ENCODE measurements at places on chromosomes 3 and 15.

DNA sequence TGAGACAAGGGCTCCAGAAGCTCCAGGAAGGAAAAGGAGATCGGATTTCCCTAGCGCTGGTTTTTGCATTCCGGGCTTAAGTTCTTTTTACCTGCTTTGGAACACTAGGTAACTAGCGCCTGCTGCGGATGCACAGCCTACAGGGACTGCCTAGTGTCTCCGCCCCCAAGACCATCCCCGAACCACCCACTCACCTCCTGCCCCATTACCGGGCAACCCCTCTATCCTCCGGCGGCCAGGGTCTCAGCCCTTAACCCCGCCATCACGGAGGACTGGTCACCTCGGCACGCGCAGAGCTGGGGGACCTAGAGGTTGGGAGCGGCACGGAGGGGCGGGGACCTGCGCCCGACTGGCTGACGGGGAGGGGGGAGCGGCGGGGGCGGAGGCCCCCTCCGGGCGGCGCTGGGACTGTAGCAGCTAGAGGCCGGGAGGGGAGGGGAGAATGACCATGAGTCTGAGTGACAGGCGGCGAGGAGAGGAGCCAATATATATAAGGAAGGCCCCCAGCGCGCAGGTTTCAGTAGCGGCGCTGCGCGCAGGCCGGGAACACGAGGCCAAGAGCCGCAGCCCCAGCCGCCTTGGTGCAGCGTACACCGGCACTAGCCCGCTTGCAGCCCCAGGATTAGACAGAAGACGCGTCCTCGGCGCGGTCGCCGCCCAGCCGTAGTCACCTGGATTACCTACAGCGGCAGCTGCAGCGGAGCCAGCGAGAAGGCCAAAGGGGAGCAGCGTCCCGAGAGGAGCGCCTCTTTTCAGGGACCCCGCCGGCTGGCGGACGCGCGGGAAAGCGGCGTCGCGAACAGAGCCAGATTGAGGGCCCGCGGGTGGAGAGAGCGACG, at the start of gene DLL4:
DLL4 (plus strand) TSS at position 520 of the 839 bp plus-strand sequence. CDS start 329 bp downstream, outside the sequence.
- DNase-seq: peak; percentile 94

DNA sequence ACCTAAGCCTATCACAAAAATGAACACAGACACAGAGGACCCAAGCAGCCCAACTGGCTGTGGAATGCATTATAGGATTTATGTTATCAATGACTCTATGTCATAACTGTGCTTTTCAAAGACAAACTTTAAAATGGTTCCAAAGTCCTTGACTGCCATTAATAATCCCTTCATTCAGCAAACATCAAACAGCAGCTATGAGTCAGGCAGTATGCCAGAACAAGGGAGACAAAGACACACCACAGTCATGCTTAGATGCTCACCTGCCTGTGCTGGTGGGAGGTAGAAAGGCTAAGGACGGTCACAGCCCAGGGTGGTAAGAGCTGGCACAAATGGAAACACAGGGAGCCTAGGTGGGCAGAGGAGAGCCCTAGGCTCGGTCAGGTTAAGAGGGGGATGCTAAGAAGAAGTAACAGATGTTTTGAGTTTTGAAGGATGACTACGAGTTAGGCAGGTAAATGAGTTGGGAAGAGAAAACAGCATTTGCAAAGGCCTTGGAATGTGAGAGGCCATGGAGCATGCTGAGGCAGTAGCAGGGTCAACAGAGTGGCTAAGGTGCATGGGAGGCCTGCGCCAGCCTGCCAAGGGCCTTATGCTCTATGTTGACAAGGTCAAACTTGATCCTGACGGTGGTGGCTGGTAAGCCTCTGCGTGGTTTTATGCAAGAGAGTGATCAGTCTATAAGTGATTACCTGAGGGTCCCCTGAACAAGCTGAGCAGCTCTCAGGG, 23.0 kb downstream of the NMNAT3 start:
- no peak for DNase-seq

DNA sequence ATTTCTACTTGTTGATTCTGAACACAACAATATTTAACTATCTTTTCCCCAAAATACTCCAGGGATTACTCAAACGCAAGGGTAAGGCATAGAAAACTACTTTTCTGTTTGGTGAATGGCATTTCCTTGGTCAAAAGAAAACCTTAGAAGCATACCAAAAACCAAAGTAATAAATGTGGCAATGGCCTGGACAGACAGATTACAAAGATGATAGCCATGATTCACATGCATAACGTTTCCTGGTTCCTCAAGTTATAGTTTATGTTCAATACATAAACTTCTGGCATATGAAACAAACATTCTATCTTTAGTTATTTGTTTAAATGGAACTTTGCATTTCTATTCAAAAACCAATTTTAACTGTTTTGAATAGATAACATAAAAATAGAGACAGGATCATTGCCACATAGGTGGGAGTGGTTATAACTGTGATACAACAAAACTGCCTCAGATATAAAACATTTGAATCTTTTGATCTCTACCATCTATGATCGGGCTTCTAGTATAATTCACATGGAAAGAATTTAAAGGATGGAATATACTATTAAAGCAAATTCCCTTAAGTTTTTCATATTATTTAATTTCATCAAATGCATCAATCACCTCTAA, 32.1 kb downstream of the FOXP1 start:
- no peak for DNase-seq

DNA sequence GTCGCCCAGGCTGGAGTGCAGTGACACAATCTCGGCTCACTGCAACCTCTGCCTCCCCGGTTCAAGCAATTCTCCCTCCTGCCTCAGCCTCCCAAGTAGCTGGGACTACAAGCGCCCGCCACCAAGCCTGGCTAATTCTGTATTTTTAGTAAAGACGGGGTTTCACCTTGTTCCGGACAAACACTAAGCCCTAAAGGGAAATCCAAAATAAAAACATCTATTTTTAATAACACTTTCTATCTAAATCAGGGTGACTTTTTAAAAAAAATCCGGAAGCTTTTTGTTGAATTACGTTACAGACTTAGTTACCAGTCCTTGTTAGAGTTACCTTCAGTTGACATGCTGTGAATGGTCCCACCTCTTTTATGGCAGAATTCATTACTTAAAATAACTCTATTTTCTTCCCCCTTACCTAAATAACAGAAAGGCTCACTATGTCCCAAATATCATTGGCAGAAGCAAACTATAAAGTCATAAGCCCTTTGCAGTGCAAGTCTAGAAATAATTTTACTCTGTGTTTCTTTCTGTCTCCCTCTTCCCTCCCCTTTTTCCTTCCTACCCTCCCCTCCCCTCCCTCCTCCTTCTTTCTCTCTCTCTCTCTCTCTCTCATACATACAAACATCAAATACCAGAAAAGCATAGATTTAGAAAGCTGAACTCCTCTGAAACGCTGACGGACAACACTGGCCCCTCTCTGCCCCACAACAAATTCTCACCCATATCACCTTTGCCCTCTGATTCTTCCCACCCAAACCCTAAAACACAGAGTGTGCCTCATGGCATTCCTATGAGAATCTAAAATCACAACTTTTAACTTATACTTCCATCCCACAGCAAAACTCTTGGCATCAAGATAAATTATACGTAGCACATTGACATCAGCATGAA, 18.3 kb downstream of the THBS1 start:
- no peak for DNase-seq

DNA sequence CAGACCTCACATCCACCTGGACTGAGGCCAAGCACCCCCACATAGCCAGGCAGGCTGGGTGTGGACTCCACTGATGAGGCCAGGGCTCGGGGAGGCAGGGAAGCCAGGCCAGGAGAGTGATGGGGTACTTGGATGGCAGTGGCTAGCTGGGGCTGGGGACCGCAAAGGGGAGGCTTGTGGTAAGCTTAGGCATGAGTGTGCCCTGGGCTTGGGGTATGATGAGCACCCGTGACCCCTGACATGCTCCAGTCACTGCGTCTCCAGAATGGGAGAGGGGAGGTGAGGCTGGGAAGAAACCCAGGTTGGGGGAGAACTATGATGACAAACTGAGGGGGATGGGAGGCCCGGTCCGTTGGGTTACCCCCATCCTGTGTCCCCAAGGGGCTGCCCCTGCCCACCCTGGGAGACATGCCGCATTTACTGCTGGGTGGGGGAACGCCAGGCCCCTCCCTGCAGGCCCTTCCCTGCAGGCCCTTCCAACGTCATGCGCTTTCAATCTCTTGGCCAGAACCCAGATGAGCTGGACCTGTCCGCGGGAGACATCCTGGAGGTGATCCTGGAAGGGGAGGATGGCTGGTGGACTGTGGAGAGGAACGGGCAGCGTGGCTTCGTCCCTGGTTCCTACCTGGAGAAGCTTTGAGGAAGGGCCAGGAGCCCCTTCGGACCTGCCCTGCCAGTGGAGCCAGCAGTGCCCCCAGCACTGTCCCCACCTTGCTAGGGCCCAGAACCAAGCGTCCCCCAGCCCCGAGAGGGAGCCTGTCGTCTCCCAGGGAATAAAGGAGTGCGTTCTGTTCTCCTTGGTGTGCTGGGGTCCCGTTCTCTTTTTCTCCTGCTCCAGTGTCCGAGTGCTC, 34.1 kb downstream of the TSPAN3 start:
- no peak for DNase-seq

GRCh38 chr15:100861511-100861991, 18.1 kb upstream of the ALDH1A3 start:
- DNase-seq: no peak

- DNase-seq: no peak
These were observed 202.7 kb upstream of the KBTBD8 start for GRCh38 chr3:66795365-66795764.

DNA sequence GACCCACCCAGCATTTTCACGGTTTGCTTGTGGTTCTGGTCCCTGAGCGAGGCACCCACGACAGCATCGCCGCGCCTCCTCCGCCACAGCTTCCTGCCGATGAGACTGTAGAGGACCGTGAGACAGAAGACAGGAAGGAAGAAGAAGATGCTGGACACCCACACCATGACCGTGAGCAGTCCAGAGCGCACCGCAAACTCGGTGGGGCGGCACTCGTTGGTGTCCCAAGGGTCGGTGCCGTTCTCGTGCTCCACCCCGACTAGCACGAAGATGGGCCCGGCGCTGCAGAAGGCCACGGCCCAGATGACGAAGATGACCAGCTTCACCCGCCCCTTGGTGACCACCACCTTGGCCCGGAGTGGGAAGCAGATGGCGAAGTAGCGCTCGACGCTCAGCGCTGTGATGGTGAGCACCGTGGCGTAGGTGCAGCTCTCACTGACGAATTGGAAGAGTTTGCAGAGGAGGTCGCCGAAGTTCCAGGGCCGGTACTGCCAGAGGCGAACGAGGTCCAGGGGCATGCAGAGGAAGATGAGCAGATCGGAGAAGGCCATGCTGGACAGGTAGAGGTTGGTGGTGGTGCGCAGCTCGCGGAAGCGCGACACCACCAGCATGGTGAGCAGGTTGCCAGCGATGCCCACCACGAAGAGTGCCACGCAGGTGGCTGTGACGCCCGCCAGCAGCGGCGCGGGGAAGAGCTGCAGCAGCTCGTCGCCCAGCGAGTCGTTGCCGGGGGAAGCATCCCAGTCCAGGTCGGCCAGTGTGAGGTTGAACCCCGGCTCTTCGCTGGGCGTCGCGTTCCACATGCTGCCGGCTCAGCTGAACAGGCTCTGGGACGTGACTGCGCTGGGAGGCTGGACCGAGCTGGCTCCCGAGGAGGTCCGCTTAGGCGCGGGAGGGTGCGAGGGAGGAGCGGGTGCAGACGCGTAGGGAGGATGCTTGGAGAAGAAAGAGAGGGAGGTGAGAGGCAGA, at the start of gene GHSR:
GHSR (minus strand) TSS at position 846 of the 969 bp plus-strand sequence; CDS start at position 803, 43 bp downstream.
- peak; percentile 25 for DNase-seq

DNA sequence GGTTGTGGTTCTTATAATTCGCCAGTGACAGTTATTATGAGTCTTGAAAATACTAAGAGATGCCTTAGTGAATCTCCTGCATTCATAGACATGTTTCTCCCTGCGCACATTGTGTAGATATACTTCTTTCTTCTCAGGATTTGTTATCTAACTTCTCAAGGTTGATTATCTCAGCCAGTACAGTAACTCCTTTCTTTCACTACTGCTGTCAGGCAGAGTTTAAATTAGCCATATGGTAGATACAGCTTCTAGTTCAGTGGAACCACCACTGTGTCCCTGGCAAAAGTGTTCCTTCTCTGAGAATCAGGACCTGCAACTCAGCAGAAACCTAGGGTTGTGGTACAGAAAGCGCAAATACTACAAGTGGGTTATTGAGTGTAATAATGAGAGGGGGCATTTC, 175.0 kb upstream of the SGO1 start:
- DNase-seq: no peak

DNA sequence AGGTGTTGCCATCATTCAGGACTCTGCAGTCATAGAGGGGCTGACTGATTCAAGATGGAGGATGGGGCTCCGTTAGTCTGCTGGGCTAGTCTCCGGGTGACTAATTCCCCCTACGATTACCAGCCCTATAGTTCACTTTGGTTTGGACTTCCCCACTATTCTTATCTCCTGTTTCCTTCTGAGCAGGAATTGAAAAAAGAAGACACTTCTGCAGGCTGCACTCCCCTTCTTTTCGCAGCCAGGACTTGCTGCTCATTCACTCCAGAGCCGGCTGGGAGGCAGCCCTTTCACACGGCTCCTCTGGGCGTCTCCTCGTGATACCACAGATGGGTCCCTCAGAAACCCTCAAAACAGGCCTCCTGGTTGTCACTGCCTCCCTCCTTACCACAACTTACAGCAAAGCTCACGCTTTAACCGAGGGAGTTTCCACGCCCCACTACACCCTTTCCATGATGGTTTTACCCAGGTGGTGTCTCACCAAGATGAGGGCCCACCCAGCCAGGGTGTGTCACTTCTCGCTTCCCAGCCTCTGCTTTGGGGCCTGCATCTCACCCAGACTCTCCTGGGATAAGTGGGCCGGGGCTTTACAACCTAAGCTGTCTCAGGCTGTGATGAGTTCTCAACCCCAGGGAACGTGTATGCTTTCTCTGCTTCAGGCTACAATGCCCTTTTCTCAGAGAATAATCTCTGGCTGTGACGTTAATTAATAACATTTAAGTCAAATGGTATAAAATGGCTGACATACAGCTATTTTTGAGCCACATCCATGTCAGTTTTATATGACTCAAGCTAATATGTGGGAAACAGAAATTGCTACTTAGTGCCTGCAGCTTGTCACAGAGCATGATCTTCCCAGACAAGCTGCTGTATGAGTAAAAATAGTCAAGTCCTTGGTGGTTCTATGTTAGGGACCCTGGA, 11.9 kb downstream of the CX3CR1 start:
- DNase-seq: no peak

GRCh38 chr3:196568246-196569002, at the start of the genes FBXO45 and WDR53:
Gene FBXO45 (plus strand): TSS chr3:196568660. CDS start chr3:196568985, 325 bp downstream.
Gene WDR53 (minus strand): TSS chr3:196568554. CDS start chr3:196561475, 7,079 bp downstream.
- DNase-seq: peak; percentile 94

DNA sequence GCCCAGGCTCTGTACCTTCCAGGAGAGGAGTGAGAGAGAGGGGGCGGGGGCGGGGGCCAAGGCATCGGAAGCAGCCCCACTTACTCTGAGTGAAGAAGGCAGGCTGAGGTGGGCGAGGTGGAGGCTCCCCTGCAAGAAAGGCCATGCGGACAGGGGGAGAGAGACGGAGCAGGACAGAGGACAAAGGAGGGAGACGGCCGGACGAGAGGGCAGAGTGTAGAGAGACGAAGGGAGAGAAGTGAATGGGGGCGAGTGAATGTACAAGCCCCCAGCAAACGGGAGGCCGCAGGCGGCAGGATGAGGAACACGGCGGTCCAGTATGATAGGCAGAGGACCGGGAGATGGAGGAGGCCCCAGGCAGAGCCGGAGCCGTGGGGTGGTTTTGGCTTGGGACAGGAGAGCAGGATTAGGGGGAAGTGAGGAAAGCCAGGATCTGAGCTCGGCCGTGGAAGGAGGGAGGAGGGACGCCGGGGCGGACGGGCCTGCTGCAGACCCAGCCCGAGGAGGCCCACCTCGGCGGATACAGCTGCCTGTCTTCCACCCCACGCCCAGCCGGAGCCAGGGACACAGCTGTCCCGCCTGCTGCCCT, 38.8 kb downstream of the TNK2 start:
- no peak for DNase-seq

GRCh38 chr3:69379661-69380060, 6.2 kb downstream of the FRMD4B start:
- DNase-seq: no peak

Measured in NCI-H524 (cell line).